Upper lobe of right lung (tissue), 1 donor: ENCODE measurements at places on chromosomes 2 and 18.

GRCh38 chr2:207334301-207334623 lies 168.5 kb upstream of the KLF7 start:
- no peak for DNase-seq

- DNase-seq = no peak
These were observed 480.0 kb downstream of the RIT2 start for GRCh38 chr18:42635378-42636048.

- DNase-seq = no peak
These were observed 113.1 kb downstream of the GATA6 start for GRCh38 chr18:22282311-22283115.

- no peak for DNase-seq
These were observed 304.6 kb downstream of the XIRP2 start for GRCh38 chr2:167192833-167193232.

- no peak for DNase-seq
These were observed 59.7 kb downstream of the CLIP4 start for GRCh38 chr2:29174937-29175336.

- no peak for DNase-seq
These were observed 2.8 kb upstream of the CYS1 start for GRCh38 chr2:10083046-10083445.
